ENCODE measurements at places on chromosomes 1 and 21. TPM values are rescaled to one million over a fixed set of nuclear protein-coding genes. Genes with fewer than 3 reads are reported as not detected.
A peak's percentile ranks its signal among the peaks of the same experiment; 100 is the strongest.

AMY1C gene
- not detected for total RNA-seq

MYOG gene
- 15.7 TPM for total RNA-seq

CDC7 gene
- 21.3 TPM for total RNA-seq

RNF186 gene
- total RNA-seq, result not detected

FABP3 gene
- total RNA-seq, result 1.1 TPM

CRP gene
- total RNA-seq, result not detected

GRCh38 chr1:226003502-226004170 is 4.5 kb upstream of the SDE2 start:
- peak overlapping the region; percentile 32 for H3K27ac ChIP-seq
- no peaks in the 10 kb centered on the region for H3K36me3 ChIP-seq
- H3K4me1 ChIP-seq, result peaks cover 24% of the 10 kb centered on the region
- no peak overlapping the region for H3K4me3 ChIP-seq
- DNase-seq, result no peak

- H3K36me3 ChIP-seq, result peaks cover 9% of the 10 kb centered on the region
- H3K4me3 ChIP-seq, result no peak overlapping the region
- no peak for DNase-seq
- H3K27me3 ChIP-seq, result peaks cover 3% of the 10 kb centered on the region
These were observed 15.4 kb downstream of the NOL9 start for GRCh38 chr1:6538956-6539355.

DNA sequence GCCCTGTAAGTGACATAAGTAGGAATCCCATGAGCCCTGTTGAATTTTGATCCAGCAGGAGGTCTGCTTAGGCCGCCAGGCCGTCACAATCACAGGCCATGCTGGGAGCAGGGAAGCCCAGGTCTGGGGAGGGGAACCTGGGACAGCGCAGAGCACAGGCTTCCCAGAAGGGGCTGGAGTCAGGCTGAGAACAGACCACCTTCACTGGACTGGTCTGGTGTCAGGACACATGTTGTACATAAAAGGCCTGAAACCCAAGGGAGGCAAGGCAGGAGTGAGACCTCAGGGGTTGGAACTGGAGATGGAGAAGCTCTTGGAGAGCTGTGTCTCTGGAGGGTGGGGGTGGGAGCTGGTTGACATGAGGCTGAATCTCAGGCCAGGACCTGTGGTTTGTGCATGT is 63.3 kb upstream of the ARTN start:
- H3K27me3 ChIP-seq, result peaks cover 2% of the 10 kb centered on the region
- no peaks in the 10 kb centered on the region for H3K4me1 ChIP-seq
- H3K36me3 ChIP-seq, result no peaks in the 10 kb centered on the region
- H3K4me3 ChIP-seq, result peak overlapping the region; percentile 37
- H3K27ac ChIP-seq, result no peak overlapping the region

- H3K36me3 ChIP-seq, result no peaks in the 10 kb centered on the region
- H3K27ac ChIP-seq, result peak overlapping the region; percentile 9
- H3K4me3 ChIP-seq, result no peak overlapping the region
These were observed 448.5 kb downstream of the PRDM2 start for GRCh38 chr1:14148526-14148925.

DNA sequence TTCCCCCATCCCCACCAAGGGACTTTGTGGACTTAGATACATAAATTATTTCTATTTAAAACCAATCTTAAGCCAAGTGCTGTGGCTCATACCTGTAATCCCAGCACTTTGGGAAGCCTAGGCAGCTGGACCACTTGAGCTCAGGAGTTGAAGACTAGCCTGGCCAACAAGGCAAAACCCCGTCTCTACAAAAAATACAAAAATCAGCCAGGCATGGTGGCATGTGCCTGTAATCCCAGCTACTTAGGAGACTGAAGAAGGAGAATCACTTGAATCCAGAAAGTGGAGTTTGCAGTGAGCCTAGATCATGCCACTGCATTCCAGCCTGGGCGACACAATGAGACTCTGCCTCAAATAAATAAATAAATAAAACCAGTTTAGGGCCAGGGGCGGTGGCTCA is 4.5 kb upstream of the LAX1 start:
- H3K4me3 ChIP-seq, result no peak overlapping the region
- no peaks in the 10 kb centered on the region for H3K36me3 ChIP-seq
- H3K4me1 ChIP-seq, result no peaks in the 10 kb centered on the region
- H3K27me3 ChIP-seq, result no peaks in the 10 kb centered on the region
- H3K27ac ChIP-seq, result no peak overlapping the region
- no peak for DNase-seq

GRCh38 chr1:202654079-202654478 is 56.2 kb downstream of the SYT2 start:
- H3K27me3 ChIP-seq, result peaks cover 3% of the 10 kb centered on the region
- H3K4me1 ChIP-seq, result peaks cover 3% of the 10 kb centered on the region
- no peak overlapping the region for H3K27ac ChIP-seq
- no peak overlapping the region for H3K4me3 ChIP-seq
- DNase-seq, result no peak
- H3K36me3 ChIP-seq, result no peaks in the 10 kb centered on the region

DNA sequence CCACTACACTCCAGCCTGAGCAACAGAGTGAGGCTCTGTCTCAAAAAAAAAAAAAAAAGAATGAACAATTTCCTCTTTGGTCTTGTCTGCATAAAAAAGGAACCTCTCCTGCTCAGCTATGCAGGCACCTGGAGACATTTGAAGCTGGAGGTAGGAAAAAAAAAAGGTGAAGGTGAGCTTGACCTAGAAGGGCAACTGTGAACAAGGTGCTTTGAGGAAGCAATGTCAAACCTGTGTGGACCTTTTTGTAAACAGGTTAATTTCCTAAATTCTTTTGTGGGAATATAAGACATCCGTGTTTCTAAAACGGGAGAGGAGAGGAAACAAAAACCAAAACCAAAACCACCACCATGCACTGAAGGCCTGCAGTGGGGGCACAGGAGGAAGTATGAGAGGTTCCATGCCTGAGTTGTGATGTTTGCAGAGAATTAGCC is 77.5 kb downstream of the SLC45A1 start:
- H3K4me3 ChIP-seq, result no peak overlapping the region
- peaks cover 36% of the 10 kb centered on the region for H3K36me3 ChIP-seq
- H3K27ac ChIP-seq, result peak overlapping the region; percentile 49
- no peak for DNase-seq
- H3K4me1 ChIP-seq, result peaks cover 52% of the 10 kb centered on the region

DNA sequence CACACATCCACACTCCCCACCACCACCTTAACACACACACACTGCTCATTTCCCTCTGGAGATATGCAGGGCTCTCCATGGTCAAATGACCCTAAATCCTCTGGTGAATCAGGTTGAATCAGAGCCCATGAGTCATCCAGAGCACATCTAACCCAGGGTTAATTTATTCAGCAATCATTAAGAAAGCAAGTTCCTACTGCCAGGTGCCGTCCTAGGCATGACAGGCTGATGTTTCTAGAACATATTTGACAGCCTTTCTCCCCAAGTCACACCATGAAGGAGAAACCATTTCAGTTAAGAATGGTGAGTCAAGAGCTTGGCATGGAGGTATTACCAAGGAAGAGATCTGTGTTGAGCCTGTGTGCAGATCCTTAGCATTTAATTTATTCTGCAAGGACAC is 194.3 kb upstream of the CAMK1G start:
- H3K4me1 ChIP-seq, result peaks cover under 1% of the 10 kb centered on the region
- DNase-seq, result no peak
- no peak overlapping the region for H3K27ac ChIP-seq
- no peak overlapping the region for H3K4me3 ChIP-seq

Data from endothelial cell (in vitro differentiated cells).